Activated naive CD4-positive, alpha-beta T cell treated with anti-CD3 and anti-CD28 coated beads, Interleukin-2, amount 10 ng/mL, durations not matched to agents 5 hours and 36 hours (primary cell): ENCODE measurements at places on chromosomes 3 and 15. TPM values are rescaled to one million over a fixed set of nuclear protein-coding genes. Genes with fewer than 3 reads are reported as not detected.

POLG gene
- total RNA-seq, result 101 TPM

LRRC49 gene
- not detected for total RNA-seq

B3GNT5 gene
- 0.65 TPM for total RNA-seq

TF gene
- 0.02 TPM for total RNA-seq

FBN1 gene
- total RNA-seq, result 1.1 TPM

MGA gene
- 36.1 TPM for total RNA-seq

LYZL4 gene
- total RNA-seq, result not detected

SRGAP3 gene
- total RNA-seq, result 5.5 TPM

GOLGA8R gene
- 2.1 TPM for total RNA-seq

INAFM2 gene
- 8.4 TPM for total RNA-seq
